Osteocyte (in vitro differentiated cells): ENCODE measurements at places on chromosomes 4 and X. TPM values are rescaled to one million over a fixed set of nuclear protein-coding genes. Genes with fewer than 3 reads are reported as not detected.
A peak's percentile ranks its signal among the peaks of the same experiment; 100 is the strongest.

GRCh38 chrX:43618366-43619205 lies 37.5 kb upstream of the MAOA start:
- H3K27ac ChIP-seq, result no peak overlapping the region
- peaks cover 8% of the 10 kb centered on the region for H3K27me3 ChIP-seq
- no peaks in the 10 kb centered on the region for H3K4me1 ChIP-seq
- no peaks in the 10 kb centered on the region for H3K36me3 ChIP-seq

- no peak overlapping the region for H3K4me3 ChIP-seq
- H3K27me3 ChIP-seq, result no peaks in the 10 kb centered on the region
- no peak for DNase-seq
- no peaks in the 10 kb centered on the region for H3K4me1 ChIP-seq
- H3K36me3 ChIP-seq, result no peaks in the 10 kb centered on the region
Observed at GRCh38 chrX:136759968-136760367, 20.8 kb downstream of the ARHGEF6 start.

- peaks cover 3% of the 10 kb centered on the region for H3K36me3 ChIP-seq
- H3K4me1 ChIP-seq, result peaks cover 26% of the 10 kb centered on the region
- H3K4me3 ChIP-seq, result no peak overlapping the region
- no peak overlapping the region for H3K27ac ChIP-seq
- DNase-seq, result no peak
Observed at GRCh38 chr4:123937581-123937980, 541.0 kb downstream of the SPRY1 start.

GRCh38 chr4:114076899-114077570 lies 97.6 kb upstream of the ARSJ start:
- no peaks in the 10 kb centered on the region for H3K27me3 ChIP-seq
- H3K4me3 ChIP-seq, result no peak overlapping the region
- H3K36me3 ChIP-seq, result peaks cover 8% of the 10 kb centered on the region
- H3K27ac ChIP-seq, result peak overlapping the region; percentile 11

DNA sequence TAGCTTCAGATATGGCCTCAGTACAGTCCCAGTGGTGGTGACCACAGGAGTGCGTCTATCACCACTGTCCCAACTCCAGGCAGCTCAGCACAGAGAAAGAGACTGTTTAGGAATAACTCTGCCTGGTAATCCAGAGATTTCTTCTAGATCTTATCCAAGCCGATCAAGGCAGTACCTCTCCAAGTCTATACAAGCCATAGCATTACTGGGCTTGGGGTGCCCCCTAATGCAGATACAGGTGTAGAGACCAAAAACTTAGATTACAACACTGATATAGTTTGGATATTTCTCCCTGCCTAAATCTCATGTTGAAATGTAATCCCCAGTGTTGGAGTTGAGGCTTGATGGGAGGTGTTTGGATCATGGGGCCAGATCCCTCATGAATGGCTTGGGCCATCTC lies 100.9 kb downstream of the PTCHD1 start:
- no peaks in the 10 kb centered on the region for H3K4me1 ChIP-seq
- H3K27me3 ChIP-seq, result no peaks in the 10 kb centered on the region
- no peak overlapping the region for H3K4me3 ChIP-seq
- DNase-seq, result no peak
- no peaks in the 10 kb centered on the region for H3K36me3 ChIP-seq

GRCh38 chrX:136106920-136107528 lies 40.3 kb upstream of the FHL1 start:
- no peak overlapping the region for H3K4me3 ChIP-seq
- no peaks in the 10 kb centered on the region for H3K27me3 ChIP-seq
- no peak overlapping the region for H3K27ac ChIP-seq

GRCh38 chr4:111997785-111998184 lies 147.5 kb upstream of the FAM241A start:
- no peak overlapping the region for H3K27ac ChIP-seq
- H3K4me3 ChIP-seq, result no peak overlapping the region
- no peaks in the 10 kb centered on the region for H3K27me3 ChIP-seq
- DNase-seq, result no peak
- no peaks in the 10 kb centered on the region for H3K4me1 ChIP-seq

GRCh38 chrX:27706526-27706925 lies 101.3 kb upstream of the MAGEB10 start:
- H3K27ac ChIP-seq, result no peak overlapping the region
- H3K4me3 ChIP-seq, result no peak overlapping the region
- no peaks in the 10 kb centered on the region for H3K4me1 ChIP-seq
- no peak for DNase-seq
- H3K27me3 ChIP-seq, result no peaks in the 10 kb centered on the region
- no peaks in the 10 kb centered on the region for H3K36me3 ChIP-seq

DNA sequence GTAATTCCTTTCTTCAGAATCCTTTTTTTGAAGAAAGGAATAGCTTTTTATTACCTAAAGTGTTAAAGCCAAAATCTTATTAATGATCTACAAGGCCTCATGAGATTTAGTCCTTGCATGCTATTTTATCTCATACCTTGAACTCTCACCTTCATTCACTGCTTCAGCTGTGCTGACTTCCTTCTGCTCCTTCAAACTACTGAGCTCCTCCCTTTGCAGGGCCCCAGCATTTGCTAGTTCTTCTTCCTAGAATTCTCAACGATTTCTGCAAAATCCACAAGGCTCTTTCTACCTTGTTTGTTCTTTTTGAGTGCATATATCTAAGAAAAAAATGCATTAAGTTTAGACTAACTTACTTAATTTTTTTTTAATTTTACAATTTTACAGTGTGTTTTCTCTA lies 619.5 kb downstream of the EPHA5 start:
- H3K4me1 ChIP-seq, result no peaks in the 10 kb centered on the region
- no peak for DNase-seq
- H3K4me3 ChIP-seq, result no peak overlapping the region
- H3K27ac ChIP-seq, result no peak overlapping the region

GRCh38 chr4:8188085-8188484 lies 11.0 kb upstream of the SH3TC1 start:
- DNase-seq, result no peak
- H3K27ac ChIP-seq, result no peak overlapping the region

DNA sequence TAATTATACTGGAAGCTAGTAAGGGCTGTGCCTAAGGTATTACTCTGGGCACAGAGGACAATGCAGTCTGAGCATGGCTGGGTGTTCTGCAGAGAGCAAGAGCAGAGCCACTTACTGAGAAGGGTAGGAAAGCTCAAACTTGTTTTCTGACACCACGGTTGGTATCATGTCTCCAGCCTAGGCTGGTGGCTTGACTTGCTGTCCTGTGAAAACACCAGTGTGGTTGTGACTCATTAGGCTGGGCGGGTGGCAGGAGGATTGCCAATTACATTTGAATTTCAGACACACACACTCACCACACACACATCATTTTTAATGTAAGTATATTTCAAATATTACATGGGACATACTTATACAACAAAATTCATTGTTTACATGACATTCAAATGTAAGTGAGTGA lies 19.7 kb upstream of the MTM1 start:
- peaks cover 13% of the 10 kb centered on the region for H3K4me1 ChIP-seq
- no peak overlapping the region for H3K4me3 ChIP-seq
- no peaks in the 10 kb centered on the region for H3K36me3 ChIP-seq

Gene BMPR1B
- total RNA-seq, result 1.5 and 2.4 TPM in 2 replicates

Gene TCEAL7
- 13.4 and 14.7 TPM in 2 replicates for total RNA-seq

Gene CT45A5
- not detected in 2 replicates for total RNA-seq

Gene HS3ST1
- 0.27 TPM in 1 of 2 replicates, not detected in the other for total RNA-seq
